NCI-H1436 (cell line): ENCODE measurements at places on chromosomes 1 and 21.

- DNase-seq, result no peak
Measured at GRCh38 chr1:108107658-108108057, 92.5 kb downstream of the SLC25A24 start.

DNA sequence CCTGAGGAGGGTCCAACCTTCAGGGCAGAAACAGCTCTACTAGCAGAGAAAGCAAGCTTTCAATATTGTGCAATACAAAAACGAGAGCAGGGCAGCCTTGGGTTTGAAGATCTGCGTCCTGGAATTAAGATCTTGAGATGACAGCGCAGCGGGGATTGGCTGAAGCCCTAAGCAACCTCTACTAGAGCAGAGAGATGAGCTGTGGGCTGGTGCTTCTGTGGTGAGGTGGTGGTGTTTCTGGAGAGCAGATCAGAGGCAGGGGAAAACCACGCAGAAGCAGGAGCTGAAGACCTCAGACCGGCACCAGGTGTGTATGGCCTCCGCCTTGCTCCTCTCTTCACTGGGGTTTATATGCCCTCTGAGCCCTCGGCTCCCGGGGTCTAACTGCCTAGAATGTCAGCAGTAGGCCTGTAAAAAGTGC, 12.5 kb downstream of the TRAF3IP3 start:
- DNase-seq, result no peak

- DNase-seq, result no peak
Measured at GRCh38 chr1:170853302-170853701, 82.0 kb upstream of the MROH9 start.

DNA sequence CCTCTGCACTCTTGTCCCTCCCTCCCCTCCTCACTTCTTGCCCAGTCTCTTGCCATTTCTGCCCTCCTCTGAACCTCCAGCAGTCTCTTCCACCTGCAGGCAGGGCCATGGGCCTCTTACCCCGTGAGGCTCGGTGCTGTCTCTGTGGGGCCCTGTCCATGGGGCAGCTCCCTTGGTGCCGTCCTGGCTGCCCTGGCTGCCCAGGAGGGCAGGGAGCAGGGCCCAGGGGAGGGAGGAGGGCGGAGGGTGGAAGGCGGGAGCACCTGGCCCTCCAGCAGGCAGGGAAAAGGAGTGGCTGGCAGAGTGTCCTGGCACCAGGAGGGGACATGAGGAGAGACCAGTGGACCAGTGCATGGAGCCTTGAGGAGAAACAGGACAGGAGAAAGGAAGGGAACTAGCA, at the start of gene RORC:
Gene RORC (minus strand): TSS at position 198 of the 400 bp plus-strand sequence. CDS start 38 bp downstream, at position 160.
- DNase-seq, result no peak

DNA sequence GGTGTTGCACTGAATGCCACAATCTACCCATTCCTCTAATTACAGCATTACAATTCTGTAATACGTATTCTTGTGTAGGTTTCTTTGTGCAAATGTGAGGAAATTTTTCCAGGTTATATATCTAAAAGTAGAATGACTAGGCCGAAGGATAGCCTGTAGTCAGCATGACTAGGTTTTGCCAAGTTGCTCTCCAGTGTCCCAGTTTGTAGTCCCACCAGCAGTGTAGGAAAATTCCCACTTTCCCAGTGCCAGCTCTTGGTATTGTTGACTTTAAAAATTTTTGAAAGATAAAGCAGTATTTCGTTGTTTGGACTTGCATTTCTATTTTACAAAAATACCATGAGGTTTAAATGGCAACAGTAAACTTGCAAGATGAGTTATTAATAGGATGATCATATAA, 3.0 kb downstream of the PARK7 start:
- DNase-seq, result no peak

DNA sequence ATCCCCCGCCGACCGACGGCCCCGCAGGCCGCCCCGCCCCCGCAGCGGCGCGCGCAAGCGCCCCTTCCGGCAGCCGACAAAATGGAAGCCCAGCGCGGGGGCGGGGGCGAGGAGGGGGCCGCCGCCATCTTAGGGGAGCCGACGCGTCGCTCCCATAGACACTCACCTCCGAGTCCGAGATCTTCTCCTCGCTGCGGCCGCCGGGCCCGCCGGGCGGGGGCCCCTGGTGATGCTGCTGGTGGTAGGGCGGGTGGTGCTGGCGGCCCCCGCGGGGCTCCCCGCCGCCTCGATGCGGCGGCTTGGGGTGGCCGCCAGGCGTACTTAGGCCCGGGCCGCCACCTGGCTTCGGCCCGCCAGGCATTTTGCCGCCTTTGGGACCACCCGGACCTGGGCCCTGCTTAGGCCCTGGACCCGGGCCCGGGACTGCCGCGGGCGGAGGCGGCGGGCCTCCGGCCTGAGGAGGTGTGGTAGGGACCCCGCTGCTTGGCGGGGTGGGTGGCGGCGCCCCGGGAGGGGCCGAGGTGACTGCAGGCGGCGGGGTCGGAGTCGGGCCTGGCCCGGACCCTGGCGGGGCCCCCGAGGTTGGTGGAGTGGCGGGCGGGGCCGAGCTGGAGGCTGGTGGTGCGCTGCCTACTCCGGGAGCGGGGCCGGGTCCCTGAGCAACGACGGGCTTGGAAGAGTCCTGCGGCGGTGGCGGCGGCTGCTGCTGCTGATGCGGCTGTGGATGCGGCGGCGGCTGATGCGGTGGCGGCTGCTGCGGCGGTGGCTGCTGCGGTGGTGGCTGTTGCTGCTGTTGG, 691 bp downstream of the SFPQ start:
- DNase-seq, result peak; percentile 85
